Activated T-cell treated with anti-CD3 and anti-CD28 coated beads, Interleukin-2, amount 50 U/mL, for 72 hours (primary cell): ENCODE measurements at places on chromosomes 7 and 10. TPM values are rescaled to one million over a fixed set of nuclear protein-coding genes. Genes with fewer than 3 reads are reported as not detected.

The PCDH15 gene
- total RNA-seq, result not detected

The RPEL1 gene
- total RNA-seq, result 0.12 TPM

The ZNF425 gene
- total RNA-seq, result 3.6 TPM

The CHAT gene
- total RNA-seq, result 0.14 TPM

The ABCA13 gene
- not detected for total RNA-seq

- no peak for DNase-seq
Observed at GRCh38 chr7:120431016-120431415, 158.0 kb downstream of the KCND2 start.

GRCh38 chr7:10475940-10476641, 497.6 kb upstream of the PHF14 start:
- no peak for DNase-seq

- DNase-seq, result no peak
Observed at GRCh38 chr10:124992462-124993344, 50.8 kb downstream of the ZRANB1 start.

DNA sequence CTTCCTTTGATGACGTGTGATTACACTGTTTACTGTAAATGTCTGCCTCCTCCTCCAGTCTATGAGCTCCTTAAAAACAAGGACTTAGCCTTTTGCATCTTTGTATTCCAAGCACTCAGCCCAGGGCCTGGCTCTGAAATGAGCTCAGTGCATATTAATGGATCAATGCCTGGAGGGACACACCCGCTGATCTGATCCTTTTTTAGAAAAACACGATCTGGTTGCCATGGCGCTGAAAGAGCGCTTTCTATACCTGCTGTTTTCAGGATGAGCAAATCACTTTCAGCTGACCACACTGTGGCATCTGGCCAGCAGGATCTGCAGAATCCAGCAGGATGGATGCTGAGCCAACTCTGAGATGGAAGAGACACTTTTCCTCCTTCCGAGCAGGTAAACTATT, 37.8 kb upstream of the GARS1 start:
- no peak for DNase-seq

DNA sequence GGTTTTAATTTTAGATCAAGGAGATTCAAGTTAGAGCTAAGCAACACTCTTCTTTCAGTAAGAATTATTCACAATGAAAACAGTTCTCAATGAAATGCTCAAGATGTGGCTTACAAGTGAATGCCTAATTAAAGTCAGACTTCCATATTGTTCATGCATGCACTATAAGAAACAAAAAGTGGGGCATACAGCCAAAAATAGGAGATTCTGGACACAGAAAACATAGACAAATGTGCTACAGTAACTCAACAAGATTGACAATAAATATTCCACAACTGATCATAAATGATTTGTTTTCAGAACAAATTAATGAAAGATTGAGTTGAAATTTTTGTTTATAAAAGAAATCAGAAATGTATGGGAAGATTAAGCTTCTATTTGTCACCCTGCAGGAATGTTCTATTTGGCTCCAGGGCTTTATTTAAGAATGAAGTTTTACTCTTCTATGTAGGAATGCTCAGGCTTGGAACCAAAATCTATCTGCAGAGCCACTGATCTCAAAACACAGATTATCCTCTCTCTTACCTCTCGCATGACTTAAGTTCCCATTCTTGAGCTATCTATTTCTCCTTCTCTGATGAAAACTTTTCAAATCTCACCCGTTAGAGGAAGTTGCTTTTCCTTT, 89.0 kb upstream of the PIP4K2A start:
- no peak for DNase-seq

DNA sequence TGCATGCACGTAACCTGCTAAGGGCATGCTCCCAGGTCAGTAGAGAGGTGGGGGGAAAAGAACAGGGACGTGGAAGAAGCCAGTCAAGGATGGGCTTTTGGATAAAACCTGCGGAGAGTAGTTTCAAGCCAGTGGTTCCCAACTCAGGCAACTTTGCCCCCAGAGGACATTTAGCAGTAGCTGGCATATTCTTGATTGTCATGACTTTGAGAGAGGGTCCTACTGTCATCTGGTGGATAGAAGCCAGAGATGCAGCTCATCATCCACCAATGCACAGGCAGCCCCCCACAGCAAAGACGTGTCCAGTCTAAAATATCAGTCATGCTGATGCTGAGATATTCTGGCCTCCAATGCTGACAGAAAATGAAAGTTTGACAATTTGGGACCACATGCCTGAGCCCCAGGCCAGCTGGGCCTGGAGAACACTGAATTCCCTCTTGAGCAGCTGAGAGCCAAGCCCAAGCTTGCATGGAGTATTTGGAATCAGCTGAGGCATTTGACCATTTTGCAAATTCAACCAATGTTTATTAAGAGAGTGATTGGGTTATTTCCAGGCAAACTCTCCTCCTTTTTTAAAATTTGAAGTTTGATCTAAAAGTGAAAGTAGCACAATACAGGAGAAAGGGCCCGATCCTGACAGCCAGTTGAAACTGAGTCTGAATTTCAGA, 110.0 kb upstream of the C7orf33 start:
- DNase-seq, result no peak

DNA sequence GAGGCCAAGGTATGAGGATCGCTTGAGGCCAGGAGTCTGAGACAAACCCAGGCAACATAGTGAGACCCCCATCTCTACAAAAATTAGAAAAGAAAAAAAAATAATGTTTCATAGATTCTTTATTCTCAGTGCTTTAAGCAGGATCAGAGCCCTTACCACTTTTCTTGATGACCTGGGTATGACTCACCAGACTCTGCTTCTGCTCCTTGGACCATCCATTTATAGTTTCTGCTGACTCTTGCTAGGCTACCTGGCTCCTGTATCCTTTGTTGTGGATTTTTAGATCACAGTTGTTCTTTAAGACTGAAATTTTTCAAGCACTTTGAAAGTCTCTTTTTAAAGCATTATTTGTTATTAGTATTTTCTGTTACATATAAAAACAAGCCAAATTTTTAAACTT, 411.1 kb downstream of the GFRA1 start:
- DNase-seq, result no peak

DNA sequence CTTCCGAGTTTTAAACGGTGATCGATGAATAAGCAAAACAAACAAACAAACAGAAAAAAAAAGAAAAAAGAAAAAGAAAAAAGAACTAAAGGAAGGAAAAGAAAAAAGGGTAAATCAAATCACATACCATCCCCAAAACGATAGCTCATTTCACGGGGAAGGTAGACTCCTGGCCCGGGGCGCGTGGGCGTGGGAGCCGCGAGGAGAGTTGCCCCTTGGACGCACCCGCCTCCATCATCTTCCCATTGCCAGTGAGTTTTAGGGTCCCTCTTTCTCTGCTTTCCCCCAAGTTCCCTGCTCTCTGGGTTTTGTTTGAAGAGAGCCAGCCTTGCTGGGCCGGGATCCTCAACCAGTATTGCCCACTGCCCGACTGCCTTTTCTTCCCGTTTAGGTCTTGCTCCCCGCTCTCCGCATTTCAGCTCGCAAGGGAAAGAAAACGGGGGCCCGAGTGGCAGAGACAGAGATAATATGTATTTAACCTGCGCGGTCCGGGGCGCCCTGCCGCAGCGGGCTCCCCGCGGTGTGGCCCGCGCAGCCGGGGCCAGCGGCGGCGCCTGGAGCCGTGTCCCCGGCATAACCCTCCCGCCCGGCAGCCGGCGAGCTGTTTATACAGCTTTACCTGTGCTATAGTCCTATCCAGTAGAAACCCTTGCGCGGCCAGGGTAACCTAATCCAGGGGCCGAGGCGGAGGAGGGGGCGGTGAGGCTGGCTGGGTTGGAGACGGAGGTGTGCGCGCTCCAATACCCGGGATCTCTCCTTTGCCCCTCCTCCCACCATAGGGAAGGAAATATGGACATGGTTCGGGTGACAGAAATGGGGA, 5.2 kb upstream of the GATA3 start:
- DNase-seq, result no peak

DNA sequence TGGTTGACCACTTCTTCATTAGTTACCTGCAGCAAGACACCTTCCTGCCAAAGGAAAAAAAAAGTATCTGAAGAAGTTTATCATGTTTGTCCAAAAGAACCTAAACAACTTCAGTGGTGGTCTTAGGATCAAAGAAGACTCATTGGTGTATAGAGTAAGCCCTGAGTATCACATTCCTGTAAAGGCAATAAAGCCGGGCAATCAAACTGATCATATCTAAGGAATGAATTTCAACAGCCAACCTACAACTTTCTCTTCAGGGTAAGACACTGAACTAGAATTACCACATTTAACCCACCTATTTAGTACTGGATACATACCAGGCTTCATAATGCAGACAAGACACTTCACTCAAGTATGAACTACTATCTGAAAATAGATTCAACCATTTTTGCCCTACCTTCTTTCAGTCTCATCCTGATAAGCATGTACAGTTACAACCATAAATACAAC, 10.1 kb downstream of the HNRNPA2B1 start:
- DNase-seq, result no peak

DNA sequence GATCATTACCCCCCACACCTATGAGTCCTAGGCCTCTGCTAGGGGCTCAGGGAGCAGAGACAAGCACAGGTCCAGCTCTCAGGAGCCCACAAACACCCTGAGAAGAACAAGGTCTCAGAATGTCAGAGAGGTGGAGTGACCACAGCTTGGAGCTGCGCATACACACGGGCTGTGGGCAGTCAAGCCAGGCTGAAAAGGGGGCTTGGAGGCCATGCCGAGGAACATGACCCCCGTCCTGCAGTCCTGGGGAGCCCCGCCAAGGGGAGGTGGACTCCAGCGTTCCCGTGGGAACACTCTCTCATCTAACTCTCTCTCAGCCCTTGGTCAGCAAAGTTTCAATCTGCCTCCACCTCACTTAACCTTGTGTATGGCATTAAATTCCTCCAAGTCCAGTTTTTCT, 7.8 kb upstream of the MMP21 start:
- no peak for DNase-seq

DNA sequence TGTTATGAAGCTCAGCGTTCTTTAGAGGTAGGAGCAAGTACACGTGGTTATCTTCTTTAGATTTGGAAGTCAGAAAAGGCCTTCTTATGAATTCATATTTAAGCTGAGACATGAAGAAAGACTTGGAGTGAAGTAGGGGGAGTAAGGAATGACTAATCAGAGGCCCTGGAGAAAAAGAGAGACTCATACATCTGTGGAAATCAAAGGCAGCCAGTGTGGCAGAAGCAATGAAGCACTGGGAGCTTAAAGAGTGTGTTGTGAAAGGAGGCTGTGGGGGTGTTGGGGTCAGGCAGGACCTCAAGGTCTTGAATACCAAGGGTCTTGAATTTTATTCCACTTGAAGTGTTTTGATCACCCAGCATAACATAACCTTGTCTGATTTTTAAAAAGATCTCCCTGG, 35.7 kb upstream of the FGL2 start:
- no peak for DNase-seq

- DNase-seq, result no peak
Observed at GRCh38 chr7:45515346-45515745, 58.8 kb upstream of the ADCY1 start.

DNA sequence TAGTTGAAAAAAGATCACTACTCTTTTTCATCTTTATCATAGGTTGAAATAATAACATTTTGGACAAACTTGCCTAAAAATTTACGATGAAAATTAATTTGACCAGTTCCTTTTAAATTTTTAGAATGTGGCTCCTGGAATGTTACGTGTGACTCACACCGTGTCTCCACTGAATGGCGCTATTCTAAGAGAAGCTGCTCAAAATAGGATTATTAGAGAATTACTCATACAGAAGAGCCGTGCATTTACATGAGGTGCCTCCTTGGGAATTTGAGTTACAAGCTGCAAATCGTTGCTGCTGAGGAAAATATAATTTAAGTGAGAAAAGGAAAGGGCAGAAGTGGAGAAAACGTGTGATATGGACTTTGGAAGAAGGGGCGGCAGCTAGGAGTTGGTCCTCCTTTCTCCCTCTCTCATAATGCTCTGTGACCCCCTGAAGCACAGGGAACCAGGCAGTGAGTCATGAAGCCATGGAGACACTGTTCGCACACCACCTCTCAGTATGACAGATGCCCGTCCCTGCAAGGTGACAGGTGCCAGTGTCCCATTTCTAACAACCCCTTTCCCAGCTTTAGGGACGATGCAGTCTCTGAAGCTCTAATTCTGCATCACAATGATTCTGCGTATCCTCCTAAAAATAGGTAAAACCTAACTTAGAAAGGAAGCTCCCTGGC, 323.2 kb upstream of the COBL start:
- DNase-seq, result no peak

- DNase-seq, result no peak
Observed at GRCh38 chr7:55774327-55775050, 88.1 kb downstream of the SEPTIN14 start.

DNA sequence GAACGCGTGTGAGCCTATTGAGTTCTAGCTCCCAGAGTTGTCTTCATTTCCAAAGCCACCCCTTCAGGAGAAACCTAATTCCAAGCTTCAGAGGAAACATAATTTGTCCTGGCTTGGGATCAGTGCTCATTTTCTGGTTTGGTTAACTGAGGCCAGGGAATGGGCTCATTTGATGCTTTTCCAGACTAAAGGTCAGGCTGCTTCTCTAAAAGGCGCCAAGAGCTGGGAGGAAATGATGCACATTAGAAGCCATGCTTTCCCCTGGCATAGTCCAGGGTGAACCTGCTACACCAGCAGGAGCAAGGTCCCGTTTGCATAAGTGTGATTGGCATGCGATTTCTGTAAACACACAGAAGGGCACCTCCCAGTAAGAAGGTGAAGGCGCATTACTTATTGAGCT, 435.0 kb downstream of the GALNT17 start:
- DNase-seq, result no peak

GRCh38 chr10:4283846-4284610, 499.0 kb upstream of the KLF6 start:
- DNase-seq, result no peak

DNA sequence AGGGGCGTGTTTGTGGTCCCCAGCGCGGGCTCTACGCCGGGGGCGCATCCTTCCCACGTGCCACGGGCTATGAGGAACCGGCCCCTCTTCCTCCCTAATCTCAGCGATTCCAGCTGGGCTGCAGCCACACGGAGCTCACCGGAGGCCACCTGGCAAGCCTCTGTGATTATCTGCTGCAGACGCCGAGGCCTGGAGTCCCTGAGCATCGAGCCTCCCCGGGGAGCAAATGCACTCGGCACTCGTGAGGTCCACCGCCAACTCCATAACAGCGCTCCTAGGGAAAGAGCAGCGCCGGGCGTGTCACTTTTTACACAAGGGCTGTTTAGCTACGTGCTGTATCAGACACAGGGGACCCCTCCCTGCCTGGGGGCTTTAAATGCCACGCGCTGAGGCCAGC, 101.2 kb downstream of the DYNC2I1 start:
- no peak for DNase-seq

- no peak for DNase-seq
Observed at GRCh38 chr7:141263983-141264382, 190.1 kb downstream of the TMEM178B start.

GRCh38 chr7:4774658-4775249, 669 bp upstream of the AP5Z1 start:
- DNase-seq, result peak; percentile 47

DNA sequence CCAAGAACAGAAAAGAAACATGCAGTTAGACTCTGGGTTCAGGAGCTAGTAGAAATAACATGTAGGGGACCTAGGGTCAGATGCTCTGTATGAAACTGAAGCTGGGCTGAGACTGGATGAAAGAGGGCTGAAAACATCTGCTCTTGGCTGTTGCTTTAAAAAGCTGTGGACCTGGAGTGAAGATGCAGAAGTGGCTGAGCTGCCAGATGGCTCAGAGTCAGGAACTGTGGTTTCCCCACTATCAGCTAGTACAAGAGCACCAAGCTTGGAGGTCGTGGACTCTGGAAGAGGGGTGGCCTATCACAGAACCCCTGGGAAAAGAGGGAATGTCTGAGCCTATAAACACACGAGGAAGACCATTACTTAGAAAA, 5.9 kb downstream of the ADK start:
- no peak for DNase-seq

- DNase-seq, result no peak
Observed at GRCh38 chr7:48177271-48177670, 6.0 kb downstream of the ABCA13 start.
